ENCODE measurements at places on chromosomes 12 and 14.

DNA sequence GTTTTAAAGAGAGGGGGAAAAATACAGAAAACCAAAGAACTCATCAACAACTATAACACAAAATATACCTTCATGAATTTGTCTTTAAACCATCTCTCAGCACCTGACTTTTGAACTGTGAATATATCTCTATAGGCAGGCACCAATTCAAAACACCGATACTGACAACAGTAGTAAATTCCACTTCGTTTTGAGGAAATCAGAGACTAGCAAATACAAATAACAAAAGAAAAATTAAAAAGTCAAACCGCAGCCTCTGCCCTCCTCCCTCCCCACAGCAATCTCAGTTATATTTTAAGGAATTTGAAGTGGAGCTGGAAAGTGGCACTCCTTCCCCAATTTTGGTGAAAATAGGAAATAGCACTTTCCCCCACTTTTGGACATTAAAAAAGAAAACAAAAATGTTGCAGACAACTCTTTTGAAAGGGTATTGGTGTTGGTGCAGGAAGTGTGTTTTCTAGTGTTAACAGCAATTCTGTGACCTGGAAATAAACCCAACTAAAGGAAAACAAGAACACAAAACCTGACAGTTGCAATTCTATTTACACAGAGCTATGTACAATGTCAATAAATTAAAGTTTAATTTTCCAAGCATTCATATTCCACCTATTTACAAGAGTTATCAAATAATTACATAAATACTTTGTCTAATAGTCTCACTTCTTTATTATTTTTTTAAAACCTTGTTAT is 13.5 kb downstream of the TBX3 start:
- no peak for DNase-seq

DNA sequence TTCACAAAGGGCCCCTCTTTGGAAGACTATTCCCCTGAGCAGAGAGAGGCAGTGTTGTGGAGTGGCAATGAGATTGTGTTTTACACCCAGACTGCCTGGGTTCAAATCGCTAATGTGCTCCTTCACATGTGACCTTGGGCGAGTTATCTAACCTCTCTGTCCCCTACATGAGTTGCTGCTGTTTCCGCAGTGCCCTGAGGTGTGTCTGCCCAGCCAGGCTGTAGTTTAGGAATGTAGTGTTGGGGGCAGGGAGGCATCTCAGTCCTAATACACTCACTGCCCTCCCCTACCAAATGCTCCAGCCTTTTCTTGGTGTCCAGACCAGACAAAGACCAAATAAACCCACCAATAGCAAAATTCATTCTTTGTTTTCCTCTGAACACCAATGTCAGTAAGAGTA is 78.6 kb downstream of the SLC24A4 start:
- DNase-seq: no peak

DNA sequence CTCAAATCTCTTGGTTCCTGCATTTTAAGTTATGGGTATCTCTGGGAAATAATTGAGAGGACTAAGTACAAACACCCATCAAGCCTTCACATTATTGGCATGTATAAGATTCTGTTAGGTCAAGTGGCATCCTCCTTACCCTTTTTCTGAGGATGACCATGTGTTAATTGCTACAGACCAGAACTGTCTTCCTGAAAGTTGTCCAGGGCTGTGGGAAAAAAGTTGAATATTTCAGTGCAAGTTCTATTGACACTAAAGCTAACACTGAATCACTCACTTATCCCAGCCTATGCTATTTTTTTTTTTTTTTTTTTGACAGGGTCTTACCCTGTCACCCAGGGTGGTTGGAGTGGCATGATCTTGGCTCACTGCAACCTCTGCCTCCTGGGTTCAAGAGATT is 130.1 kb upstream of the HIF1A start:
- DNase-seq: no peak

DNA sequence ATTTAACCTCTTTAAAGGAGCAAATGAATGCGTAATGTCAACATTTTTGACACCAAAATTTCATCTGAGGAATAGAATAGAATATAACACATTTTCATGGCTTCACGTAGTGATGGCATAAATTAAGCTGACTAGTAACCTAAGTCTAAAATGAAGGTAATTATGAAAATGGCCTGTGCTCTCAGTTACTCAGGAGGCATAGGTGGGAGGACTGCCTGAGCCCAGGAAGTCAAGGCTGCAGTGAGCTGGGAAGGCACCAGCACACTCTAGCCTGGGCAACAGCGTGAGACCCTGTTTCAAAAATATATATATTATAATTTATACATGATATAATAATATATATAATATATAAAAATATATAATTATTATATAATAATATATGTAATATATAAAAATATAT is 383.2 kb upstream of the ATP2B1 start:
- DNase-seq: no peak

GRCh38 chr14:103628684-103629502 is at the start of gene KLC1:
KLC1 (plus strand) TSS chr14:103629211; CDS start chr14:103654565, 25,354 bp downstream.
- DNase-seq: peak; percentile 69
